ENCODE measurements at places on chromosomes 2 and 18.

DNA sequence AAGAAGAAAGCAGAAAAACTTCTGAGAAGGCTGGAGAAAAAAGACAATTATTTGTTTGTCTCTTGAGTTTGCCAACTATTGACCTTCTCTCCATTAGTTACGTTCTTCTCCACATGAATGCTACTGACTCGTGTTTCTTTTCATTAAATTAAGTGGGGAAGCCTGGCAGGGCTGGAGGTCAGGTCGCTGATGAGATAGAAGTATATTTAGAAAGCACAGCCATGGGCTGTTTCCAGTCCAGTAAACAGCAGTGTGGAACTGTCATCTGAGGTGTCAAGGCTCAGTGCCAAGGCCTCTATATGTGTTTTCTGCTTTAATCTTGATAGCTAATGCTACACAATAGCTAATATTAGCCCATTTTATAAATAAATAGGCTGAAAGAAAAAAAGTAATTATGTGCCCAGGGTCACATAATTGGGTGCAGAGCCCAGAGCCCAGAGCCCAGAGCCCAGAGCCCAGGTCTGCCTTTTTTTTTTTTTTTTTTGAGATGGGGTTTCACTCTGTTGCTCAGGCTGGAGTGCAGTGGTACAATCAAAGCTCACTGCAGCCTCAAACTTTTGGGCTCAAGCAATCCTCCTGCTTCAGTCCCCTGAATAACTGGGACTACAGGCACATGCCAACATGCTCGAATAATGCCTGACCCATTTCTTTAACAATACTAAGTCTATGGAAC is 6.3 kb downstream of the MSGN1 start:
- no peak for DNase-seq

GRCh38 chr2:182015334-182016109 is 29.9 kb downstream of the PPP1R1C start:
- DNase-seq: no peak

- no peak for DNase-seq
These were observed 99.6 kb upstream of the ST3GAL5 start for GRCh38 chr2:85988175-85988913.

DNA sequence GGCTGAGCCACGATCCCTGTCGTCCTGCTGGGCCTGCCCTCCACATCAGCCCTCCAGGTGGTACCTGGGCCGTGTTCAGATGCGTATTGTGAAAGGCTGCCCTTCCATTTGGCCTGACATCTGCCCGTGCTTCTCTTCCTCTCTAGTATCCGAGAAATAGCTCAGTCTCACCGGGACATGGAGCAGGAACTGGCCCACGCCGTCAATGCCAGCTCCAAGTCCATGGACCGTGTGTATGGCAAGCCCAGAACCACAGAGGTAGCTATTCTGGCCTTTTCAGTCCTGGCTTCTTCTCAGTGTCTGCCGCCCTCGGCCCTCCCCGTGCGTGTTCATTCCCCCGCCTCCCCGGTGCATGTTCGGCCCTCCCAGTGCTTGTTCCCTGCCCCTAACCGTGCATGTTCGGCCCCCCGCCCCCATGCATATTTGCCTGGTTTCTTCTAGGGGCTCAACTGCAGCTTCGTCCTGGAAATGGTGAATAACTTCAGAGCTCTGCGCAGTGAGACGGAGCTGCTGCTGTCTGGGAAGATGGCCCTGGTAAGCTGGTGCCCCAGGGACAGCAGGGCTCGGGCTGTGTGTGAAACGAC is 104.3 kb downstream of the USP40 start:
- no peak for DNase-seq

GRCh38 chr18:27355308-27355707 is 170.2 kb upstream of the CHST9 start:
- no peak for DNase-seq

DNA sequence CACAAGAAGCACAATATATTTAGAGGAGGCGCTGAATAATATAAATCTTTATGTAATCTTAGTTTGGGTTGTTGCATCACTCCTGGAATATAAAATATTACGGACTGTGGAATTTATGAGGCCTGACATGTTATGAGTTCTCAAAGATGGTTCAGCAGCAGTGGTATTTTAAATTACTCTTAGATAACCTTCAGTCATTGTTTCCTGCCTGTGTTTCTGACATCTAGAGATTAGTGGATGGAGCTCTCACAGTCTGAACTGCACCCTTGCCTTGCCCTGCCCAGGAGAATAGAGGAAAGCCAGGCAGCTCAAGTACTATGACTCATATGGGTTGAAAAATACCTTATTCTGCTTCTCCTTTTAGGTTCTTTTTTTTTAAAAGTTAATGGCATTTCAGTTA is 70.0 kb downstream of the ACSL3 start:
- DNase-seq: no peak

- DNase-seq: no peak
These were observed 66.0 kb downstream of the RAB10 start for GRCh38 chr2:26099933-26100332.

DNA sequence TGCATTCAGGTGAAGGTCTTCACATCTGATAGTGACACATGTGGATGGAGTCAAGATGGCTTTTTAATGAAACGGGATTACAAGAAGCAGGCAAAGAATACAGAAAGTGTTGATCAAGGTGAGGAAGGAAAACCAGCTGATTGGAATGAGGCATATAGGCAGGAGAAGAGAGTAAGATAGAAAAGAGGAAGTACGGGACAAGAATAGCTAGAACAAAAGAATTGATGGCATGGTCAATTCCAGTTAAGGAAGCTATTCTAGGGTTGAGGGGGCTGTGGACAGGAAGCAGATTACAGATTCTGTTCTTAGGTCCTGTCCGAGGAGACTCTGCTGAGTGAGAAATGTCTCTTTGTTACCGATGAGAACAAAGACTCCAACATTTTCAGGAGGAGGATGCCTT is 13.2 kb upstream of the NCK2 start:
- DNase-seq: no peak

DNA sequence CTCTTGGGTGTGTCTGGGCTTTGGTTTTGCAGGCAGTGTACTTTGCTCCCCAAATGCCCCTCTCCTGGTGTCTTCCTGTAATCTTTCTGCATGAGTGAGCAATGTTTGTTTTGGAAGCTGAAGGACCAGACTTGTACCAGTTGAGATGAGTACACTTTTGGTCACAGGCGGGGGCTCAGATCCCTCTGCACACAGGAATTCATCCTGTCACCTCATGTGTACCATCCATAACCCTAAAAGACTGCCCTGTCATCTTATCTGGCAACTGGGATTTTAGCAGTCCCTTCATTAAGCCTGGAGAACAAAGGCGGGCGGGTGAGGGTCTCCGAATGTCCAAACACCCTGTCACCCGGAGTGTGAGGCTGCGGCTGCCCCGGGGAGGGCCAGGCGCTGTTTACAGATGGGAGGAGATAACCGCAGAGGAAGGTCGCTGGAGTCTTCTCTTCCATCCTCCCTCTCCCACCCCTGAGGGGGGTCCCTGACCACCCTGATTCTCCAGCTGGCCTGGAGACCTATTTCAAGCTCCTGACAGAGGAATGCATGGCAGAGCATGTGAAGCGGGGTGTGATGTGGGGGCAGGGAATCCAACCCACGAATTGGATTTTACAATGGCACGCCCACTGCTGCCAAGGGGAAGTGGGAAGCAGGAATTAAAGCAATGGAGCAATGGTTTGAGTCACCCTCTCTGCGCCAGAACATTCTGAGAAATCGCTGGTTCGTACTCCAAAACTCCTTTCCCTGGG is 158.2 kb upstream of the MYCN start:
- no peak for DNase-seq

DNA sequence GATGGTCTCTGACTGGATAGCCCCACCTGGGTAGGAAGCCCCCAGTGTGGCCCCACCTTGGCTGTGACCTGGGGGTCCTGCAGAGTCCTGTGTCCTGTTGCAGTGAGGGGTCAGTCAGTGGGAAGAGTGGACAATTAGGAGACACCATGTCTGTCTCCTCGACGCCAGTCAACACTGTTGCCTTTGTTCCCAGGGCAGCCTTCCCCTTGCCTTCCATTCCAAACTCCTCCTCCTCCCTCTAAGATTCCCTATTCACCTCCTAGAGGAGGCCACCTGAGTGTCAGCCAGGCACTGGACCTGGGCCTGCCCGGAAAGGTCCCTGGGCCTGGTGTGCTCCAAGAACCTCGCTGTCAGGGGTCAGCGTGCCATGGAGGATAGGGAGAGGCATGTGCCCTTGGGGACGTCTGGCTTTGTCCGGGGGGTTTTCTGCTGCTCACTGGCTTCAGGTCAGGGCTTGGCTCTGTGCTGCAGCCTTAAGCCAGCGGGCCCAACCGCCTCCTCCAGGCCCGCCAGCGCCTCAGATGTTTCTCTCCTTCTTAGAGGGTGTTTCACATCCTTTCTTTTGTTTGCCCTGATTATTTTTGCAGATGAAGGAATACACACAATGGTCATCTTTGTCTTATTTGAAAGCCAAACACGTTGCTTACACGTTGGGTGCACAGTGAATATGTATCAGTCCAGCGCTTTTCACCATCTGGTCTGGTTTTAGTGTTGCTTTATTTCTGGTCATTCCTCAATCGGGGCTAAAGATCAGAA is 68.9 kb downstream of the HPCAL1 start:
- DNase-seq: no peak

DNA sequence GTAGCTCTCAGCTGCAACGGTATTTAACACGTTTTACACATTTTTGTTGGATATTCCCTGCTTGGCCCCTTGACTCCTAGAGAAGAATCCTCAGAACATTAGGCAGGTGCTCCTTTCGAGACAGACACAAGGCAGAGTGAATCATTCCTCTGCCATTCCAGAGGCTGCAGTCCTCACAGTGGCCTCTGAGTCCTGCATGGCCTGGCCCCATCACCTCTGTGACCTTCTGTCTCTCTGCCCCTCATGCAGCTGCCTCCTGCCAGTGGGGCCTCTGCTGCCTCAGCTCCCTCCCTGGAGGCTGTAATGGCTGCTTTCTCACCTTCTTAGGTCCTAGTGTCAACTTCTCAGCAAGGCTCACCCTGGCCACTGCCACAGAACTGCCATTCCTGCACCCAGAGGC is 101.3 kb downstream of the PTPRM start:
- no peak for DNase-seq

GRCh38 chr2:63073994-63074393 is 23.4 kb downstream of the OTX1 start:
- DNase-seq: no peak

DNA sequence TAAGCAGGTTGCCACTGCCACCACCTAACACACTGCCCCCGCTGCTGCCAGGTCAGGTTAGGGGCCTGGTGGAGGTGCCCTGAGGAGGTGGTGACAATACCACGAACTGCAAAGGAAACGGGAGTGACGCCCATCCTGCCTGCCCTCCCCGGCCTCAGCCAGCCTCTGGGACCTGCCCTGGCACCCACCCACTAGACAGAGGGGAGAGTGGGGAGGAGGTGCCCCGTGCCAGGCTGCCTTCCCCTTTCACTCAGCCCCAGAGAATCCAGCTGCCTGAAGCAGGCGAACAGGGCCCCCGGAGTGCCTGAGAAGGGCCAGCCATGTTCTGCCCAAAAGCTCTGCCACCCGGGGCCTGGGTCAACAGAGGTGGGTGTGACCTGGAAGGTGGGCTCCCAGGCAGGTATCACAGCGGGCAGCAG is 44.5 kb upstream of the FOSL2 start:
- peak; percentile 33 for DNase-seq

DNA sequence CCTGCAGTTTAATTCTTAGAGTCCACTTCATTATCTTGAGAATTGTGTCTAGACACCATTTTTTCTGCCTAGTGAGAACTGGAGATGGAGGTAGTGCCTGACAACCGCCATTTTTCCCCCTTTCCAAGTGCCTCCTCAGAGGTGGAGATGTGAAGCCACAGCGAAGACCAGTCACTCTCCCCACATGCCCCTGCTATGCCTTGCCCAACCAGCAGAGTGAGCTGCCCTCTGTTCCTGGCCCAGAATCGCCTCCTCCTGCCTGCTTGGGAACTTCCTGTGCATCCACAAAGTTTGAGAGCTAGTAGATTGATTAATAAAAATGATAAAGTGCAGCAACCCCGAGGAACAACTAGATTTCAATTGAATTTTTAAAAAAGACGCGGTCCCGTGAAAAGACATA is 123.3 kb downstream of the CLIP4 start:
- DNase-seq: no peak

- DNase-seq: no peak
These were observed at the start of gene NOTO for GRCh38 chr2:73202156-73203054. Gene NOTO (plus strand): TSS chr2:73202574. CDS start chr2:73202667, 93 bp downstream.

DNA sequence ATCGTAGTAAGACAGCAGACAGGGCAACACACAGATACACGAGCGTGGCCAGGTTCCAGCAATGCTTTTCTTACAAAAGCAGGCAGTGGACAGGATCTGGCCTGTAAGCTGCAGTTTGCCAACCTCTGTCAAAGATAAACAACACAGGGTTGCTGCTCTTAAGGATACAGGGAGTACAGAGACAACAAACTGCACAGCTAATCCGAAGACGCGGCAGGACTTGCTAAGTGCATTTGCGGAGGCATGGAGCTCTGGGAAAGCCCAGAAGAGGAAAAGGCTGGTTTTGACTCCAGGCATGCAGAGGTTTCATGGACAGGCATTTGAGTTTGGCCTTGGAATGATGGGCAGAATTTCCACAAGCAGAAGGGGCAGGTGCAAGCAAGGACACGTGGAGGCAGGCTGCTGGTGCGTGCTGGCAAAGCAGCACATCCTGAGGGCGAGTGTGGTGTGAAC is 24.4 kb downstream of the SERTAD2 start:
- no peak for DNase-seq

DNA sequence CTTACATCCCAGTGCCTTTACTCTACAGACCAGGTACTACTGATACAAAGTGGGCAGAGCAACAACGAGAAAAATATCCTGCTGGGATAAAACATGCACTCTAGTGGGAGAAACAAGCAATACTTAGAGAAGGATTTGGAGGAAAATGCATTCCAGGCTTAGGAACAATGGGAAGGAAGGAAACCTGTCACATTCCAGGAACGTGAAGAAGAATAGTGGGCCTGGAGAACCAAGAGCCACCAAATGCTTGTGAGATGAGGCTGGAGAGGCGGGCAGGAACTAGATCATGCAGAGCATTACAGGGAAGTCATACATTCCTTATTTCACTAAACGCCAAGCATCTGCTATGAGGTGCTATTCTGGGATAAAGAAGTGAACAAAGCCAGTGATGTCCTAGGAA is 342.3 kb downstream of the DCC start:
- no peak for DNase-seq

- DNase-seq: no peak
These were observed 122.0 kb upstream of the RNU4ATAC start for GRCh38 chr2:121408641-121409040.
